SK-N-MC (cell line): ENCODE measurements at places on chromosomes 11 and 22.
A peak's percentile ranks its signal among the peaks of the same experiment; 100 is the strongest.

DNA sequence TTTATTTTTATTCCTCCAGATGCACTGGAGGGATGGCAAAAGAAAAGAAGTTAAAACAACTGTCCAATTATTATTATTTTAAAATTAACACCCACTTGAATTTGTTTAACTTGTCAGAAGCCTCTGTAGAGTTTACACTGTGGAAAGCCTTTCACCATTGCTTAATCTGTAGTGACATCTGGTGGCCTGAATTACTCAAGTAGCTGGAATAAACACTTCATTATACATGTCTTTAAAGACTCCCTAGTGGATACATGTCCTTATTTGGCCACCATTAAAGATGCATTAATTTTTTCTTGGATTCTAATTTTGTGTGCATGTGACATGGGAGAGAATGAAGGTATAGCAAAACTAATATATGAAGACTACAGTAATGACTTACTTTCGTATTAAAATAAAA is 1496.5 kb downstream of the FAM181B start:
- DNase-seq, result peak; percentile 12

DNA sequence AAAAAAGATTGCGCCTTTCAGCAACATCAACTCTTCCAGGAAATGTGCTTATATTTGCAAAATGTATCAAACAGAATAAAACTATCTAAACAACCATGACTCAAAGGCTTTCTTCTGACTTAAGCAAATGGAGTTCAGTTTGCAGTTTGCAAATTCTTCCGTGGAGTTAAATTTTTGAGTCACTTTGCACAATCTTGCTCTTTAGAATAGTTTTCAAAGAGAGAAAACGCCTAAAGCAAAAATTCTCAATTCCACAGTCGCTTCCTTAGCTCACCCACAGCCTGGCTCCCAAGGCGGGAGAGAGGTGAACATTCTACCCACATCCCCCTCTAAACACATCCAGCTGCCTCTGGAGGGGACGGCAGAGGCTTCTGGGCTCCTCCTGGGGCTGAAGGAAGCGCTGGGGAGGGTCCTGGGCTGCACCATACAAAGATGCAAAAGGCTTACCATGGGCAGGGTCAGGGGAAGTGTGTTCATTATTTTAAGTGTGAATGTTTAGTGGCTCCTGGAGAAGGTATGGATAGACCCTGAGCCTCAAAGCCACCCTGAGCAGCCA is 1487.3 kb downstream of the TBC1D22A start:
- peak; percentile 94 for DNase-seq

DNA sequence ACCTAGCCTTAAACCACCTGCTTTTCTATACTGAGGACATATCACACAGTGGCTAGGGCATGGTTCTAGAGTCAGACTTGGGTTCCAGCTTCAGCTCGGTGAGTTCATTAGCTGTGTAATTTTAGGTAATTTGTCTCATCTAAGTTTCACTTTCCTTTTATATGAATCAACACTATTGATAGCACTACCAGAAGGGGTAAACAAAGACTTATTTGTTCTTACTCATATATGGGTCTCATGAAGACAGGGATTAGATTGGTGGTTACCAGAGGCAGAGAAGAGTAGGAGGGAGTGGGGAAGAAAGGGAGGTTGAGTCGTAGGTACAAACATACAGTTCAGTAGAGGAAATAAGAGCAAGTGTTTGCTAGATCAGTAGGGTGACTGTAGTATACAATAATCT is 924.7 kb downstream of the OPCML start:
- no peak for DNase-seq

DNA sequence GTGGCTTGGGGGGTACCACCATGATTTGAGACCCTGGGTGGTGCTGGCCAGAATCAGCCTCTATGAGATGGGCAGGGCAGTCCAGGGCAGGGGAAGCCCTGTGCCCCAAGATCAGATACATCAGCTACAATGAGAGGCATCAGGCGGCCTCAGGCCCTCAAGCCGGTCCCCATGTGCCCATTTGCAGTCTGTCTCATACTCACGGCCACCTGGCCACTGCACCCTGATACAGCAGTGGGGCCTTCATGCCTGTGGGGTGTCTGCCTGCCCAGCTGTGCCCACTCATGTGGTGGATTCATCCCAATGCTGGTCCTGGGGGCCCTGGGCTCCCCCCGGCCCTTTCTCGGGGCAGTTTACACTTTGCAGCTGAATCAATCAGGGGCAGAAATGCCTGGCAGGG is 42.4 kb upstream of the KCNQ1OT1 start:
- DNase-seq, result no peak

- DNase-seq, result no peak
Measured at GRCh38 chr11:64457416-64458010, 98.6 kb downstream of the RPS6KA4 start.

DNA sequence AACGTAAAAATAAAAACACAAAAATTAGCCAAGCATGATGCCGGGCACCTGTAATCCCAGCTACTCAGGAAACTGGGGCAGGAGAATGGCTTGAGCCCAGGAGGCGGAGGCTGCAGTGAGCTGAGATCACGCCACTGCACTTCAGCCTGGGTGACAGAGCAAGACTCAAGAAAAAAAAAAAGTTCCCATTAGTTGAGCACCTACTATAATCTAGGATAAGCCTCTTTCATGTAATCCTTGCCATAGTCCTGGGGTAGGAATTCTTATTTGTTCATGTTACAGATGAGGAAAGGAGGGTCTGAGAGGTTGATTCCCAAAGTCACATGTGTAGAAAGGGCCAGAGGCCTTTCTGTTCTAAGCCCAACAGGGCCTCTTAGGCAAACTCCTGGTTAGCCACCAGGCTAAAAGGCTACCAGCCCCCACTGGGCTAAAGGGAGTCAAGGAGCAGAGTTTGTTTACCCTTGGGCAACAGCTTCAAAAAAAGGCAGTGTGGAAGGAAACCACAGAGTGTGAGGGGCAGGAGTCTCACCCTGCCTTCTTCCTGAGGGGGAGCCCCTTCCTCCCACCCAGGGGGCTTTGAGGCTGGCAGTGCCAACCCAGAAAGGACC is 21.6 kb upstream of the CSNK1E start:
- no peak for DNase-seq

DNA sequence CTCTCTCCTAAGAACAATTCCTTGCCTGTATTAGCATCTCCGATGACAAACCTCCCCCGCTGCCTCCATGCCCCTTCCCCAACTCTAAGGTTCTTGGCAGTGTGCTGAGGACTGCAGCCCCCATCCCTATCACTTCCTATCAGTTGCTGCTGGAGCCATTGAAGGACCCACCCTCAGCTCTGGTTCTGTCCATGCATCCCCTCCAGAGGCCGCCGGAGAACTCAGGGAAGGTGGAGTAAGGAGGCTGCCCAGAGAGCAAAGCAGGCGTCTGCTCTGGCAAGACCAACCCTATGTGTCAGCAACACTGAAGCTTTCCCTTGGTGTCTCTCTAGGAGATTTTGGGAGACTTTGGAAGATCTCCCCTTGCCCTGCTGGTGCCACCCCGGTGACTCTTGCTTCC is 1139.5 kb downstream of the TBC1D22A start:
- no peak for DNase-seq

GRCh38 chr11:14067686-14068085 is 105.2 kb downstream of the SPON1 start:
- DNase-seq, result no peak

GRCh38 chr11:100712583-100712982 is 25.5 kb downstream of the ARHGAP42 start:
- DNase-seq, result no peak

DNA sequence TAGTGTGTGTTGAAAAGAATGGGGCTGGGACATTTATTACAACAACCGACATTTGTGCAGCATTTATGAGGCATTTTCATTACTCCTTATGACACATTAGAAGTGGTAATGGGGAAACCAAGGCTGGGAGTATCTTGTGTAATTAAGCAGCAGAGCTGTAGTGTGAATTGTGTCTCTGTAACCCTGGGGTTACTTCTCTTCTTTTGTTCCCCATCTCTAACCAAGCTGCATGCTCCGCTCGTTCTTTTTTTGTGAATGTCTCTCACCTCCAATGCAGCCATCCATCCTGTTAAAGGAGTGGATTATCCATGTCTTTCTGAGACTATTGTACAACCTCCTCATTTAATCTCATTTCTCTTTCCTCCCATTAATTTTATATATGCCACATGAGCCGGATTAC is 65.7 kb downstream of the ENDOD1 start:
- DNase-seq, result no peak

DNA sequence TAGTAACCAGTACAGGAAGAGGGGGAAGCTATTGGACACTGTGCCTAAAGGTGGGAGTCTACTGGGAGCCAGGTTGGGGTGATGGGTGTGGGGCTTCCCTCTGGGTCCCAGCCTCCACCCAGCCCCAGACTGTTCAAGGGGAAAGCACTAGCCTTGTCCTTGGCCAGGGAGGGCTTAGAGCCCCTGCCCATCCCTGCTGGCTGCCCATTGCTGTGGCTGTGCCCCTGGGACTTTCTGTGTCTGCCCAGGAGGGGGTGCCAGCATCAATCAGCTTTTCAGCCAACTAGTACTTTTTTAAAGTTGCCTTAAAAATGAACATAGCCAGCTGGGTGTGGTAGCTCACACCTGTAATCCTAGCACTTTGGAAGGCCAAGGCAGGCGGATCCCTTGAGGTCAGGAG is 19.9 kb downstream of the INCENP start:
- no peak for DNase-seq

GRCh38 chr22:37943136-37943824 is 10.1 kb downstream of the C22orf23 start:
- DNase-seq, result no peak

DNA sequence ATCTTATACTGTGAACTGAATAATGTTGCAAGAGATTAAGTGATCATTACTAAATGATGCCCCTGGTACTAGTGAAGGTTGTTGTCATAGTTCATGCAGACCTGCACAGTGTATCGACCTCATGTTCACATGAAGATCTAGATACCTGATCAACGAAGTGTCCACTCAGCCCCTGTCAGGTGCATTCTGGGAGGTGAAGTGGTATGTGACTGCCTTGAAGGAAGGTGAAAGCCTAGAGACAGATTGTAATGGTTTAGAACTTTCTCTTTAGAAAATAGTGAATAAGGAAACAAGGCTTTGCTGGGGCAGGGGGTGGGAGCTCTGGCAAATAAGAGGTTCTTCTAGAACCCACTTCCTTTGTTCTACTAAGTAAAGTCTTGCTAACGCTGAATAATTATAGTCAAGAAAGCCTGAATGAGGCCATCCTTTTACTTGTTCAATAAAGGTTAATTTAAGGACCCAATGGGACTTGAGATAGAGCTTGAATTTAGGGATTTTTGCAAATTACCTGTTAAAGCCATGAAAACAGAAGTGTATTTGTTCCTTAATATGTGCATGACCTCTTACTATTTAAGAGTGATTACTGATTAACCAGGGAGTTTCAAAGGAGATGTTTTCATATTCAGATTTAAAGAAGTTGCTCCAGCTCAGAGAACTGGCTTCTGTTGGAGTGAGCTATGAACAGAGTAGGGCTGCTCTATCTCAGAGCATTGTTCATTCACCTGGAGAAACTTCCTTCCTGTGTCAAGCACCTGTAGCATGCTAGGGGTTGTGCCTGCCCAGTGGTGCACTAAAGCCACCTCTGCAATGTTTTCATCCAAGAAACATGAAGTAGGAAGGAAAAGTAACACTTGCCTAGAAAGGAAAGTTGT is 45.3 kb downstream of the C22orf31 start:
- DNase-seq, result no peak

DNA sequence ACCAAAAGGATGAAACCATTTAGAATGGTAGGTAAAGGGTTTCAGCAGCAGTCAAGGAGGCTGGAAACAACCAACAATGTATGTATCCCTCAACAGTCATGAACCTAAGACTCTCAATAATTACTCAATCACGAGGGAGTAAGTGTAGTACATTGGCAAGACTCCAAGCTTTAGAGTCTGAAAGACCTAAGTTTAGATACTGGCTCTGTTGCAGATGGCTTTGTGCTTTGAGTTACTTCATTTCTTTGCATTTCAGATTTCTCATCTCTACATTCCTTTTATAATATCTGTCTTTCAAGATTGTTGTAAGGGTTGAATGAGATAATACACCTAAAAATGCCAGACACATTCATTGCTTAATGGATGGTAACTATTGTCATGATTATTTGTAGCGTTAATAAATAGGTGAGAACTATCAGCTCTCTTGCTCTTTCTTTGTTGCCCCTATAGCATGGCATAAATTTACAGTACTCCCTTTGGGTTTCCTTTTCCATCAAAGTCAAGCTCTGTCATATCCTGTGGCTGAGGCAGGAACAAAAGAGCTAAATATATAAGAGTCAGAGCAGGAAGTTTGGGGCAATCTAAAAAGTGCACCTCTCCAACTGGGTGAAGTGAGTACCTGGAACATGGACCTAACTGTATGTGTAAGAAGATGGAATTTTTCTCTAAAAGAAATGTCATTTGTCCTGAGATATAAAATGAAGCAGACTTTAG is 228.2 kb upstream of the ZC3H12C start:
- no peak for DNase-seq

DNA sequence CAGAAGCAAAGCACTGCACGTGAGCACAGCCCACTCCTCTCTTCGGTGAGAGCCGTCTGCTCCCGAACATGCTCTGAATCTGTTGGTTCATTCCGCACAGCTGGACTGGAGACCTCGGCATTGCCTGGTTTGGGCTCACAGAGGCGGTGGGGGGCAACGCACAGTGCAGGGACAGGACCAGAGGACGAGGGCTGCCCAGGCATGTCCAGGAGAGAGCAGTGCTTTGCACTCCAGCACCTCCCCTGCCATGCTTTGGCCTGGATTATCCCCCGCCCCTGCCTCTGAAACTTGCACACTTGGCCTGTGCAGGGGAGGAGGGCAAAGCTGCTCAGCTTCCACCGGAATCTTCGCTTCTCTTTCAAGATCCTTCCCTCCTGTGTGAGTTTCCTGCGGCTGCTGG is 536.5 kb downstream of the BRD1 start:
- no peak for DNase-seq

GRCh38 chr22:26367402-26368245 is 61.4 kb upstream of the ASPHD2 start:
- DNase-seq, result no peak

DNA sequence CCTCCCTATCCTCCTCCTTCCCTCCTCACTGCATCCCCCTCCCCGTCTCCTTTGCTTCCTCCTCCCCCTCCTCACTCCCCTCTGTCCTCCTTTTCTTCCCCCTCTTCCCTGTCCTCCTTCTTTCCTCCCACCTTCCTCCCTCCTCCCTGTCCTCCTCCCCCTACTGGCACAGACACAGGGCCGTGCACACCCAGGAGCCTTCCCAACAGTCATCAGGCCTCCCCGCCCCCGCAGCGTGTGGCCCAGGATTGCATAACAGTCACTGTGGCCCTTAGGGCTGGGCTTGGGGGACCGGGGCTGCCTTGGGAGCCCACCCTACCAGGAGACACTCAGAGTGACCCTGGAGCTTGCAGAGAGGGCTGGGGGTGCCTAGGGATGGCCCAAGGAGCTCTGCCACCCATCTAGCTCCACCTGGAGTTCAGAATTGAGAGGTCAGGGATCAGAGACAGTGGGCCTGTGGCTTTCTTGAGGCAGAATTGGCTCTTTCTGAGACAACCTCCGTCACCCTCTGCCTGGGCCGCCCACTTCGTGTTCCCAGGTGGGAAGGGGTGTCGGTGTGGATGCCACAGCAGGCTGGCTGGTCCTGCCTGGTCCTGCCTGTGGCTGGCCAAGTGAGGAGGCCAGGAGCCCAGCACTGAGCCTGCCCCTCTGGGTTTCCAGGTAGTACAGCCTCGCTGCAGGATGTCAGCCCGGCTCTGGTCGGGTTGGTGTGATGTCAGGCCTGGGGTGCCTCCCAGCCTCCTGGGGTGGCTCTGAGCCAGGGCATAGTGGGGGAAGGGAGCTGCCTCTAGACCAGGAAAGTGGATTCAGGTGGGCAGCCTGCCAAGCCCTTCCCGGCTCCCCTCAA is 1.6 kb downstream of the SPI1 start:
- no peak for DNase-seq

- no peak for DNase-seq
Measured at GRCh38 chr11:71055925-71056324, 196.5 kb downstream of the SHANK2 start.

- DNase-seq, result no peak
Measured at GRCh38 chr11:118124929-118125535, 27.6 kb downstream of the SCN4B start.

- no peak for DNase-seq
Measured at GRCh38 chr11:8017894-8018483, 30.9 kb downstream of the EIF3F start.
